ENCODE measurements at places on chromosomes 4 and X. TPM values are rescaled to one million over a fixed set of nuclear protein-coding genes. Genes with fewer than 3 reads are reported as not detected.

SMS gene
- 138 TPM for total RNA-seq

CXCL5 gene
- not detected for total RNA-seq

PRKX gene
- 5.2 TPM for total RNA-seq

POLN gene
- 5.7 TPM for total RNA-seq

GRCh38 chrX:38970845-38971244, 169.6 kb downstream of the MID1IP1 start:
- no peaks in the 10 kb centered on the region for H3K4me1 ChIP-seq
- H3K4me3 ChIP-seq = no peak overlapping the region
- H3K27me3 ChIP-seq = peaks cover 8% of the 10 kb centered on the region
- no peaks in the 10 kb centered on the region for H3K36me3 ChIP-seq

GRCh38 chrX:138929926-138930582, 218.5 kb upstream of the FGF13 start:
- H3K27ac ChIP-seq = no peak overlapping the region
- H3K4me1 ChIP-seq = no peaks in the 10 kb centered on the region
- H3K36me3 ChIP-seq = no peaks in the 10 kb centered on the region

DNA sequence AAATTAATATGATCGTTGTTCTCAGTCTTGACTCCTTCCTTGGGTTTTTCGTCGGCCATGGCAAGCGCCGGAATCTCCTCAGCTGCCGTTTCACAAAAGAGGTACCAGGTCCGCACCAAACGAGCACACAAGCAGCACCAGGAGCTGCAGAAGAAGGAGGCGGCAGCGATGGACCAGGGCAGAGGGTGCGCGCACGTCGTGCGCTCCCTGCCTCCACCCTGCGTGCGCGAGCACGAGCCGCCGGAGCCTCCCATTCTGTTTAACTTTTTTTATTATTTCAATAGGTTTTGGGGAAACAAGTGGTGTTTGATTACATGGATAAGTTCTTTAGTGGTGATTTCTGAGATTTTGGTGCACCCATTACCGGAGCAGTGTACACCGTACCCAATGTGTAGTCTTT, 158.2 kb downstream of the PLS3 start:
- H3K4me1 ChIP-seq = no peaks in the 10 kb centered on the region
- DNase-seq = no peak
- H3K4me3 ChIP-seq = no peak overlapping the region

GRCh38 chr4:10203851-10204250, 87.3 kb upstream of the WDR1 start:
- H3K36me3 ChIP-seq = no peaks in the 10 kb centered on the region
- no peak overlapping the region for H3K27ac ChIP-seq
- H3K4me1 ChIP-seq = no peaks in the 10 kb centered on the region
- no peaks in the 10 kb centered on the region for H3K27me3 ChIP-seq

Data from adrenal gland (tissue), 19 donors.